A549 (cell line): ENCODE measurements at places on chromosomes 2 and 18. TPM values are rescaled to one million over a fixed set of nuclear protein-coding genes. Genes with fewer than 3 reads are reported as not detected.

Gene LRRC30
- not detected in 3 replicates for polyA plus RNA-seq

Gene NEU2
- polyA plus RNA-seq = not detected in 3 replicates

Gene KCNIP3
- 0.70 to 0.94 TPM (median 0.84 TPM) in 3 replicates for polyA plus RNA-seq

Gene LCT
- 0.01 to 0.05 TPM (median 0.04 TPM) in 3 replicates for polyA plus RNA-seq

Gene ITGB6
- polyA plus RNA-seq = 4.1 to 4.8 TPM (median 4.2 TPM) in 3 replicates

Gene DSEL
- polyA plus RNA-seq = 0.17 to 0.28 TPM (median 0.21 TPM) in 3 replicates

Gene MOGAT1
- not detected in 3 replicates for polyA plus RNA-seq

Gene CACNB4
- polyA plus RNA-seq = 0.25 to 0.29 TPM (median 0.26 TPM) in 3 replicates

Gene TLK1
- 16.9 to 19.1 TPM (median 18.8 TPM) in 3 replicates for polyA plus RNA-seq

- no peak for DNase-seq
Observed at GRCh38 chr2:121455446-121455845, 75.2 kb upstream of the RNU4ATAC start.

GRCh38 chr2:37637985-37638384 is 33.5 kb downstream of the CDC42EP3 start:
- no peak for DNase-seq

- no peak for DNase-seq
Observed at GRCh38 chr2:197212344-197213262, 98.0 kb downstream of the ANKRD44 start.

- DNase-seq = no peak
Observed at GRCh38 chr18:2395427-2396161, 175.7 kb downstream of the METTL4 start.

DNA sequence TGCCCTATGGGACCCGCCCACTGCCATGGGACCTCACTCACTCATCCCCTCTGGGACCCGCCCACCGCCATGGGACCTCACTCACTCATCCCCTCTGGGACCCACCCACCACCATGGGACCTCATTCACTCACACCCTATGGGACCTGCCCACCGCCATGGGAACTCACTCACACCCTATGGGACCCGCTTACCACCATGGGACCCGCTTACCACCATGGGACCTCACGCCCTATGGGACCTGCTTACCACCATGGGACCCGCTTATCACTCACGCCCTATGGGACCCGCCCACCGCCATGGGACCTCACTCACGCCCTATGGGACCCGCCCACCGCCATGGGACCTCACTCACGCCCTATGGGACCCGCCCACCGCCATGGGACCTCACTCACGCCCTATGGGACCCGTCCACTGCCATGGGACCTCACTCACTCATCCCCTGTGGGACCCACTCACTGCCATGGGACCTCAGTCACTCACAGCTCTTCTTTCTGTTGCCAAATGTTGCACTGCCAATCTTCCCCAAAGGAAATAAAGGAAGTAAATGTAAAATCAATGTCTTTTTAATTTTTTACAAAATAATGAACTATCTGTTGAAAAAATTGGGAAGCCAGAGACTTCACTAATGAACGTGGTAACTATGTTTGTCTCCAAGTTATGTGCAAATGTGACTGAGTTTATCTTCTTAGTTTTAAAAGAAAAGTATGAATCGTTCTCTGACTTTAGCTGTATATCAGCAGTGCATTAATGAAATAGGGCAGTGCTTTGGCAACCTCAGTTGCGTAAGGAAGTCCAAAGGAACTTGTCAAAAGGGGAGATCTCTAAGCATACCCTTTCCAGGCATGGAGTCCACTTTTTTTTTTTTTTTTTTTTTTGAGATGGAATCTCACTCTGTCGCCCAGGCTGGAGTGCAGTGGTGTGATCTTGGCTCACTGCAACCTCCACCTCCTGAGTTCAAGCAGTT is 101.5 kb upstream of the MGAT5 start:
- no peak for DNase-seq

- no peak for DNase-seq
Observed at GRCh38 chr18:48080546-48080945, 150.1 kb upstream of the SMAD2 start.

- DNase-seq = peak; percentile 48
Observed at GRCh38 chr2:161223139-161223732, 63.0 kb downstream of the TANK start.

- no peak for DNase-seq
Observed at GRCh38 chr2:6254441-6254840, 562.3 kb downstream of the SOX11 start.

DNA sequence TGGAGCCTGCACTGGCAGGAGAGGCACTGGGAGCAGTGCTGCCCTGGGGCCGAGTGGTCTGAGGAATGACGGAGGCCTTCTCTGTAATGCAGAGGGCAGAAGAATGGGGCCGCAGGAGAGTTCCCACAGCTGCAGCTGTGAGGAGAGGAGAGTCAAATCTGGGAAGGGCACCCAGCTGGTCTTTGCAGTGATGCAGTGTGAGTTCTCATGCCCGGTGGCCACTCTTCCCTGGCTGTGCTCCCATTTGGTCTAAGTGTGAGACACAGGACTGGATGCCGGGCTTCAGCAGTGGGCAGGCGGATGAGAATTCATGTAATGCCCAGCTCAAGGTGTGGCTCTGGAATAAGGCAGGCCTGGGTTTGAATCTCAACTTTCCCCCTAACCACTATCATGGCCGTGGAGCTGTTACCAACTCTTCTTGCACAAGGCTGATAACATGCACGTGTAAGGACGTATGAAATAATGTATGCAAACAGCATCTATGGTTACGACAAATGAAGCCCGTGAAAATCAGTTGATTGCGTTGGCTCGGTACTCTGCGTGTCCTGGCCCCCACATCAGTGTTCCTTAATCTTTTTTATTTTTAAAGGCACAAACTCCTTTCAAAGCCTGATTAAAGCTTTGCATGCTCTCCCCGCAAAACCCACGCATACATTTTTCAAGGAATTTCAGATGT is 71.6 kb downstream of the ACKR3 start:
- DNase-seq = no peak

- DNase-seq = no peak
Observed at GRCh38 chr18:10041180-10041579, 127.4 kb downstream of the VAPA start.

- peak; percentile 61 for DNase-seq
Observed at GRCh38 chr2:225334514-225334913, 65.0 kb upstream of the NYAP2 start.

DNA sequence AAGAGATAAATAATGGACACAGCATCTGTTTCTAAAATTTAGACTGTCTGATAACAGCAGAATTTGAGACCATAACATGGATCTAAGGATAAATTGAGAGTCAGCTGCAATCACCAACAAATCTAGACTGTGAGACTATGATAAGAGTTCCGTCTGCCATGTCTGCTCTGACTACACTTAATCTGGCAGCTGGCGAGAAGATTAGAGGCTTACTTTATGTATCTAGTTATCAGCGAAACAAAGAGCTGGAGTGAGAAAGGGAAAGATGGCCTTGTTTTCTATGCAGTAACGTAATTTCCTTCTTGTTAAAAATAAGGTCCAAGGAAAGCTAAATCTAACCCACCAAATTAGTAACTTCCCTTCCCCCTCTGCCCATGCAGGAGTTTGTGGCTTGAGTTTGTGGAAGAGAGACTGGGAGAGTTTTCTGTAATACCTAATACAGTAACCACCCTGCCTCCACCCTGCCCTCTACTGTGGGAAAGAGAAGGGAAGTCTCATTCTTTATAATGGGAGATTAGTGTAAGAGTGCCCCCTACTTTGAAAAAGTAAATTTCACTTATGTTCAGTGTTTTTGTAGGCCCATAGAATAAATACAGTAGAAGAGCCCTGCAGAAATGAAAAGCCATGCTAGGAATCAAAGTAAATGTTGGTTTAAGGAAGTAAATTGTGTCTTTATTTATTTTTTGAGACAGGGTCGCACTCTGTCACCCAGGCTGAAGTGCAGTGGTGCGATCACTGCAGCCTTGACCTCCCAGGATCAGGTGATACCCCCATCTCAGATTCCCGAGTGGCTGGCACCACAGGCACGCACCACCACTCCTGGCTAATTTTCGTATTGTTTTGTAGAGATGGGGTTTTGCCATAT is 27.5 kb downstream of the EML4 start:
- peak; percentile 46 for DNase-seq

GRCh38 chr18:26057344-26057773 is 33.1 kb downstream of the SS18 start:
- no peak for DNase-seq

DNA sequence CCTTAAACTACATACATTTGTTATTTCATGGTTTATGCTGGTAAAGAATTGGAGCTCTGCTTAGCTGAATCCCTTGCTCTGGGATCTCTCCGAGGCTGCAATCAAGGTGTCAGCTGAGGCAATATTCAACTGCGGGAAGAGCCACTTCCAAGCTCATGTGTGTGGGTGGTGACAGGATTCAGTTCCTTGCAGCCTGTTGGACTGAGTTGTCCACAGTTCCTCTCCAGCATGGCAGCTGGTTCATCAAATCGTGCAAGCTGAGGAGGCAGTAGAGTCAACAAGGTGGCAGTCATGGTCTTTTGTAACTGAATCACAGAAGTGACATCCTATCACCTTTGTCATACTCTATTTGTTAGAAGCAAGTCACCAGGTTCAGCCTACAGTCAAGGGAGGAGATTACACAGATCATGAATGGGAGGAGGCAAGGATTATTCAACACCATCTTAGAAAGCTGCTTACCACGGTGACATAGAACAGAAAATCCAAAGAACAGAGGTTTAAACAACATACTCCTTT is 56.9 kb downstream of the CTIF start:
- no peak for DNase-seq

GRCh38 chr18:59927246-59927825 is 27.5 kb downstream of the PMAIP1 start:
- no peak for DNase-seq

GRCh38 chr18:10440884-10441283 is 13.6 kb upstream of the APCDD1 start:
- DNase-seq = no peak

DNA sequence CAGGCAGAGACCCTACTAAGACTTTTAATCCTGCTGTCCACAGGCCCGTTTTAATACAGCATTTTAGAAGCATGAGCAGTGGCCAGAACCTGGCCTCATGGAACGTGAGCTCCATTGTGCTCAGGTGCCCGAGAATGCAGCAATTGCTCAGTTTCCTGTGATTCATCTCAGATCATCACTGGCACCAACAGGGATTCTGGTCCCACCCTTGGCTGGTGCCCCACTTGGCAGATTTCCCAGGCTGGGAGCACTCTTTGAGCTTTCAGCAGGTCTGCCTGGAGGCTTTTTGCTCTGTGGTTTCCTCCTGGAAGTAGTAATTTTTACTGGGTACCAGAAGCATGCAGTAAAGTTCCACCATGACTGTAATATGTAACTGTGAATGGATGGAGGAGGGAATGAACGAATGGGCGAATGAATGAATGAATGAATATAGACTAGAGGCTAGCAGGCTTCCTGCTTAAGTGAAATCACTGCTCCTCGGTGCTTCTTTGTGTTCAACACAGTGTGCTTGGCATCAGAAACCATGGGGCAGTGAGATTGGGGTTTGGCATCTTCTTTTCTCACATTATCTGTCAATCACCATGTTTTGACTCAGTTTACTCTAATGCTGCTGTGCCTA is 312.9 kb downstream of the PRKCE start:
- peak; percentile 94 for DNase-seq

- no peak for DNase-seq
Observed at GRCh38 chr2:240419271-240419670, 16.2 kb upstream of the GPC1 start.

- DNase-seq = no peak
Observed at GRCh38 chr2:30348825-30349224, 98.2 kb upstream of the LCLAT1 start.

- no peak for DNase-seq
Observed at GRCh38 chr2:19878268-19879046, 23.3 kb downstream of the TTC32 start.

- no peak for DNase-seq
Observed at GRCh38 chr2:13770279-13770678, 862.2 kb upstream of the LRATD1 start.

GRCh38 chr2:240168041-240168440 is 27.6 kb upstream of the OTOS start:
- DNase-seq = no peak

GRCh38 chr2:29051730-29052129 is 22.6 kb downstream of the PCARE start:
- DNase-seq = no peak

DNA sequence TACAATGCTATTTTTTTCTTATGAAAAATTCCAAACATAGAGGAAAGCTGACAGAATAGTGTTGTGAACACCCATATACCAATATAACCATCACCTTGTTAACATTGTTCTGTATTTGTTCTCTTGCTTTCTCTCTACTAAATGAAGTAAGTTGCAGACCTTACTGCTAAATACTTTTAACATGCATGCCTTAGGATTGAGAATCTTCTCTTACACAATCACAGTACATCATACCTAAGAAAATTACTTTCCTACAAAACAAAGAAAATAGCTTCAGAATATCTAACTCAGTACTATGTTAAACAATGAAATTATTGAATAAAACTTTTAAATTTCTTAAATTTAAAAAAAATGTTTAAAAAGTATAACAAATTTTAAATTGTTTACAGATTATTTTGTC is 136.5 kb downstream of the UBR3 start:
- no peak for DNase-seq
